ENCODE measurements at places on chromosomes 7 and 10.
A peak's percentile ranks its signal among the peaks of the same experiment; 100 is the strongest.

DNA sequence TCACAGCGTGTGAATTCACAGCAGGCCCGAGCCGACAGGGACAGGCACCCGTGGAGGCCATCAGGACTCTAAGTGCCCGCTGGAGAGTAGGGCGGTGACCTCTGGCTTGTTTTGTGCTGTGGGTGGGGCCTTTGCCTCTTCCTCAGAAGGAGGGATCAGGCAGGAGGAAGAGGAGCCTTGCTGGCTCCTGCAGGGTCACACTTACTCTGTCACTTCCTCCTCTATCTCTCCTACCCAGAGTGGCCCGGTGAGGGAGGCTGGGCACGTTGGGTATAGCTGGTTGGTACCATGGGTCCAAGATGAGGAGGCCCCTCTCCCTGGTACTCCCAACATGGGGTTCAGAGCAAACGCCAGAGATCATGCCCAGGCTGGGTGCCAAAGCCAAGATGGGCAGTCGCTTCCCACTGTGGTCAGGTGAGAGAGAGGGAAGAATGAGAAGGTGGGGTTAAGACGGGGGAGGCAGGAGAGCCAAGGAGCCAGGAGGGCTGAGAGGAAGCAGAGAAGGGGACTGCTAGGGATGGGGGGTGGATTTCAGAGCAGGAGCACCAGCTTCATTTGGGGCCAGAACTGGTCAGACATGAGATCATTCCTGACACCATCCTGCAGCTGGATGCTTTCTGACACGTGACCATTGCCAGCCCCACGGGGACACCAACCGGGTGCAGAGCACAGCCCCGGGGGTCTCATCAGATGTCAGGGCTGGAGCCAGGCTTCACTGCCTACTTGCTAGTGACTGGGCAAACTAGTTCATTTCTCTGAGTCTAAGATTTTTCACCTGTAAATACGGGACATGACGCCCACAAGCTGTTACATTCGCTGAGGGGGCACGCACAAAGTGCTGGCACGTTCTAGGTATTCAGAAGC lies 54.8 kb upstream of the CACUL1 start:
- DNase-seq: no peak

DNA sequence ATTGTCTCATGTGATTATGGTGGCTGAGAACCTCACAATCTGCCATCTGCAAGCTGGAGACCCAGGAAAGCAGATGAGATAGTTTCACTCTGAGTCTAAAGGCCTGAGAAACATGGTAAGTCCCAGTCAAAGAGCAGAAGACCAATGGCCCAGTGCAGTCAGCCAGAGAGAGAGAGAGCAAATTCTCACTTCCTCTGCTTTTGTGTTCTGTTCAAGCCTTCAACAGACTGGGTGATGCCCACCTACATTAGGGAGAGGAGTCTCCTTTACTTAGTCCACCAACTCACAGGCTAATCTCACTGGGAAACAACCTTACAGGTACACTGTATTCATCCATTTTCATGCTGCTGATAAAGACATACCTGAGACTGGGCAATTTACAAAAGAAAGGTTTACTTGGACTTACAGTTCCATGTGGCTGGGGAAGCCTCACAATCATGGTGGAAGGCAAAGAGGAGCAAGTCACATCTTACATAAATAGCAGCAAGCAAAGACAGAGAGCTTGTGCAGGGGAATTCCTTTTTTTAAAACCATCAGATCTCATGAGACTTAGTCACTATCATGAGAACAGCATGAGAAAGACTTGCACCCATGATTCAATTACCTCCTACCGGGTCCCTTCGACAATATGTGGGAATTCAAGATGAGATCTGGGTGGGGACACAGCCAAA lies 4.7 kb upstream of the FRMPD2 start:
- no peak for DNase-seq

DNA sequence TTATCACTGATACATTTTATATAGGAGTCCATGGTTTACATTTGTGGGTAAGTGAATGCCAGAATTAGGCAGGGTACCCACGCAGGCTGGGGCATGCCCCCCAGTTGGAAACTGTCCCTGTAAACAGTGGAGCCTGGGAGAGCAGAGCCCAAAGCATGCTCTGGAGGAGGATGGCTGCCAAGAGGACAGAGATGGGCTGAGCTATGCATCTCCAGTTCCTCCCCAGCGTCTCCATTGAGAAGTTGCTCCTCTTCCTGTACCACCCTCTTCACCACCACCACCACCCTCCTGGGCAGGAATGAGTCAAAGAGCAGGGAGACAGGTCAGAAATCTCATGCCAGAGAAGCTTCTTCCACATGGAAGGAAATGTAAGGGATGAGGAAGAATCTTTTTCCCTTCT lies 67.7 kb upstream of the KMT2E start:
- DNase-seq: no peak

- DNase-seq: no peak
These were observed 599.0 kb upstream of the TPK1 start for GRCh38 chr7:145434811-145435210.

DNA sequence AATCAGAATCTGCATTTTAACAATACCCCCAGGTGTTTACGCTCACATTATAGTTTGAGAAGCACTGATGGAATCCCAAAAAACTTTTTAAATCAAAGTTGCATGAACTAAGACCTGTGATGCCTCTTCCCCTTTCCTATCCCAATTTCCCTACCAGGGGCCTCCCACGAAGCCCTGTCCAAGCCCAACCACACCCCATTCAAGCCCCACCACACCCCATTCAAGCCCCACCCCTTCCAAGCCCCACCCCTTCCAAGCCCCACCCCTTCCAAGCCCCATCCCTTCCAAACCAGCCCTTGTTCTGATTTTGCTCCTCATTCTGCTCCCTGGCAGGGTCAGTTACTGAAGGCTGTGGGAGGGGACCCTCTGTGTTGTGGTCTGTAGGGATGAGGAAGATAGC lies 9.8 kb upstream of the AQP1 start:
- DNase-seq: no peak

DNA sequence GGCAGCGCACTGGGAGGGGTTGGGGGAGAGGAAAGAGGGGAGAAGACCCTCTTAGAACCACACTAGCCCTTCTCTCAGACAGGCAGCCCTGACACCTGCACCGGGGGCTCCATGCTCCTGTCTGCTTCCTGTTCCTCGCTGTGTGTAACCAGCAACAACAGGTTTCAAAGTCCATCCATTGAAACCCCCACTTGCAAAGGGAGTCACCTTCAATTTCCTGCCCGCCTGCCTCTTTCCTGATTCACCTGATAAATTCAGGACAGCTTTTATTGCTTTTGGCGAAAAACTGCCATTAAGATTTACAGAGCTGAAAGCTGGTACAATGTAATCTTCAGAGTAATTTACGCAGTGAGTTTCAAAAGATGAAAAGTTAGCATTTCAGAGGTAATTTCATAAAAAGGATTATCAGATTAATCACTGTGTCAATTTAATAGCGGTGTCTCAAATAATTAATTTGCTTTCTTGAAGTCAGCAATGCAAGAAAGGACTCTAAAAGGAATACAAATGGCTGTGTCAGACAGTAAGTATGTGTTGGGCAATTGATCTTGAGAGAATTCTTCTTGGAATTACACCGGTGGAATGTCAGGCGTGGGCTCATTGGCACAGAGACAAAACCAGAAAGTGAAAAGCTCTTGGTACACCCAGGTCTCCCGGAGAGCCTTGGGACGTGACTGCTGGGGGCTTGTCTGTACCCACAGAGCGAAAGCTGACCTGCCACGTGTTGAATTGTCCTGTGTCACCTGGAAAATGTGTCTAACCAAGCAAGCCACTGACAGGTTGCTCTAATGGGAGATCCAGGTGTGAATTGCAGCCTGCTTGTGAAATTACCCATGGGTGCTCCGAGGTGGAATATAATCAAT lies 60.7 kb downstream of the TMEM209 start:
- no peak for DNase-seq

DNA sequence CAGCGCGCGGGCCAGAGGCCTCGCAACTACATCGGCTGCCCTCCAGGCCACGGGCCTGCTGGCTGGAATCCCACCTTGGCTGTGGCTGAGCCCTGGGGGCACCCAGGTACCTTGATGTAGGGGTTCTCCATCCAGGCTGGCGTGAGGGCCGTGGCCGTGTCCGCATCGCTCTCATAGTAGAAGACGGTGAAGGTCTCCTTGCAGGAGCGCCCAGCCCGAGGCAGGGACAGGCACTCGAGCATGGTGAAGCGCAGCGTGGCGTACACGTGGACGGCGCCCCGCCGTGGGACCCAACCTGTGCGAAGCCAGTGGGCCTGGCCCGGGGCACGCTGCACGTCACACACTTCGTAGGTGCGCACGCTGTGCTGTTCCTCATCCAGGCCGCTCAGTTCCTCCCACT lies 3.8 kb downstream of the EPHB4 start:
- DNase-seq: no peak

GRCh38 chr7:135147341-135147898 lies 452 bp upstream of the TMEM140 start:
- no peak for DNase-seq

DNA sequence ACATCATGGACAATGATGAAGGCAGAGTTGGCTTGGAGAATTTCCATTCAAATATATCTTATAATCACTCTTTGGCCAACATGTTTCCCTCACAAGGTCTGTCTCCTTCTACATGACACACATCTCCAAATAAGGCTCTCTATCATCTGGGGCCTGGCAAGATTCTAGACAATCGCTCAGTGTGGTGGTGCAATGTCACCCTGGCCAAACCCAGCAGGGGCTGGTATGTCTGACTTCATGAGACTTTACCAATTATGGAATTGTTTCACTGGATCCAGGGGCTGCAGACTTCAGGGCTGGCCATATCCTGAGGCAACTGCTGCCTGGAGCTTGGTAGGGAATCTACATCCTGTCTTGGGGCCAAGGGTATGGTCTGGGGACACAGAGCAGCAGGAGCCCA lies 319.0 kb downstream of the PLXNA4 start:
- DNase-seq: no peak

GRCh38 chr7:96495751-96496216 lies 173.9 kb upstream of the SLC25A13 start:
- DNase-seq: peak; percentile 58

DNA sequence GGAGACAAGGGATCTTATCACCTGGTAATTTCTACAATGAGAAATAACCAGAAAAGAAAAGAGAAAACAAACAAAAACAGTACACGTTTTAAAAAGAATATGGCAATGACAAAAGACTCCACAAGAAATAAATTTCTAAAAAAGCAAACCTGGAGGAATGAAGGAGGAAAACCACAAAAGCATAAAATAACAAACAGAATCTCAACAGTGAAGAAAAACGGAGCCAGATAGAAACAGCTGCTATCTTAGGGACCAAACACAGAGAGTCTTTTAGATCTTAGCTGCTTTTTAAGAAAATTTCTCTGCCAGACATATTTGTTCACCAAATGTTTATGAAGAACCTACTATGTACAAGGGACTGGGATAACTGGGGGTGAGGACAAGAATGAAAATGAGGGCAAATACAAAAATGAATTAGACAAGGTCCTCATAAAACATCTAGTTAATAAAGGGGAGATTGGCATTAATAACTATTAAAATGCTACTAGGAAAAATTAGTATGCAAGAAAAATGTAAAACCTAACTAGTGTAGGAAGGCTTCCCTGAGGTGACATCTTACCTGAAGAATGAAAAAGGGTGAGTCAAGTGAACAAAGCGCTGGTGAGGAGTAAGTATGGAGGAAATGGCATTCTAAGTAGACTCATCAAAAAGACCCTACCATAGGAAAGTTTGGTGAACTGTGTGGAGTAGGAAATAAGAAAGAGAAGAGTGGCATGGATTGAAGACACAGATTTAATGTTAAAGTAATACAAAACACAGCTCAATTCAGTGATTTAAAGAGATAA lies 34.3 kb downstream of the WASL start:
- DNase-seq: no peak

GRCh38 chr7:5230265-5231067 lies 40.4 kb downstream of the WIPI2 start:
- DNase-seq: no peak

DNA sequence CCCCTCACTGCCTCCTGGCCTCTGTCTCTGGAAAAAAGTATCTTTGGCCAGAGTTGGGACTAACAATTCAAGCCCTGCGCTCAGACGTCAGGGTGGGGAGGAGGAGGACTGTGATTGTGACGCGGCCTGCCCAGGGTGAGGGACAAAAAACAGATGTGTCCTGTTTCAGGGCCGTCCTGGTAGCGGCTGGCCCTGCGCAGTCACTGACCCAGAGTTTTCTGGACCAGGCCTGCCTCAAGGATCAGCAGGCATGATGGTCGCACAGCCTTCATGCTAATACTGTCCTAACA lies 110.1 kb downstream of the CYTH3 start:
- no peak for DNase-seq

GRCh38 chr7:122402235-122402634 lies 97.7 kb upstream of the FEZF1 start:
- DNase-seq: no peak

DNA sequence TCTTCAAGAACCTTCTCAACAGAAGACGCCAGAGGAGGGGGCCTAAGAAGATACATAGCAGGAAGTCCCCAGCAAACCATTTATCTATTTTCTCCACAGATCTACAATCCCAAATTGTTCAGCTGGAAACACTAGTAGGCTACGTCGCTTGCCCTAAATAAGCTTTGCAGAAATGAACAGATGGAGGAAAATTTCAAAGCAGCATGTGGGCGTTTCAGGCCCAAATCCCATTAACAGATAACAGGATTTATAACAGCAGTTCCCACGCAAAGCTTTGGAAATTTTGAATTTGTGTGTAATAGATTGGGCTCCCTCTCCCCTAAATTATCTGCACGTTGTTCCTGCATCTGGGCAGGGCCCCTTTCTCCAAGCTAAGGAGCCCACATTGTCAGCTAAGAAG lies 60.6 kb upstream of the FRMD4A start:
- DNase-seq: no peak

DNA sequence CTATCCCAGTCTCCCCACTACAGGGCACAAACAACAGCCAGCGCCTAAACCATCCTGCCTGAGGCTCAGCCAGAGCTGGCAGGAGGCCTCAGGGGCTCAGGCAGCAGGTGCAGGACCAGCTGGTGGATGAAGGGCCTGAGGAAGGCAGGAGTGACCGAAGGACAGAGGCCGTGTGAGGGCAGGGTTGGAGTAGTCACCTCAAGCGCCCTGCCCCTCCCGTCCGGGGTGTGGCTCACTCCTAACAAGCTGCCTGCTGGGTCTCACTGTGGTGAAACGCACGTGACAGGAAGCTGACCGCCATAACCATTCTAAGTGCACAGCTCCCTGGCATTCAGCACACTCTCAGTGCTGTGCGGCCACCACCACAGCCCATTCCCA lies 281.1 kb downstream of the ELFN1 start:
- peak; percentile 86 for DNase-seq

DNA sequence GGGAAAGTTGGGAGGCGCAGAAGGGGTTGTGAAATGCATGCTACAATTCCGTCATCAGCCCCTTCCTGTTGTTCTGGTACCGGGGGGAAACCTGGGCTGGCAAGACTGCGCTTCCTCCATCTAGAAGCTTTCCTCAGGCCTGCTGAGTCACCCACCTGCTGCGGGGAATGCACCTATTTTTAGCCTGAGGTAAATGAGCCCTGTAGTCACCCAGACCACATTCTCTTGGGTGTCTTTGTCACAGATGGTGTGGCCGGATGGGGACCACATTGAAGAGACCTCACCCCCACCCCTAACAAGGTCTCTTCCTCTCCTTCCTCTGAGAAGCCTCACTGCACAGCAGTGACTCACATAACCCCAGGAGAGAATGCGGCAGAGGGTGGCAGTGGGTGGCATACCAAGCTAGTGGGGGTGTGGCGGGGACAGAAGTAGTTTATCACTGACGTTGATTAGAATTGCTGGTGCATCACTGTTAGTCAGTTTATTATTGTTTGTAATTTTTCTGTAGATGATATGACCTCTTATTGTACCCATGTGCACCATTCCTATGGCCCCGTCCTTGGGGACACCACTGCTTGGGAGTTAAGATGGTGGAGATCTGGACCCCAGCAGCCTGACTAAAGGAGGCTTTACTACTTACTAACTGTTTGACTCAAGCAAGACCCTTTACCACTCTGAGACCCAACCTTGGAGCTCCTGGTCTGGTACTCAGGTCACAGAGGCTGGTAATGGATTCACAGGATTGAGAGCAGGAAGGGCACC lies 83.0 kb upstream of the DUSP5 start:
- DNase-seq: no peak

All from NCI-H510A treated with DMSO at 0.1 percent for 48 hours (cell line).